ENCODE measurements at places on chromosomes 5 and 9.

- peak; percentile 88 for DNase-seq
Observed at GRCh38 chr9:127224883-127225739, 39.5 kb upstream of the GARNL3 start.

- no peak for DNase-seq
Observed at GRCh38 chr5:99379187-99379586, 450.4 kb upstream of the CHD1 start.

DNA sequence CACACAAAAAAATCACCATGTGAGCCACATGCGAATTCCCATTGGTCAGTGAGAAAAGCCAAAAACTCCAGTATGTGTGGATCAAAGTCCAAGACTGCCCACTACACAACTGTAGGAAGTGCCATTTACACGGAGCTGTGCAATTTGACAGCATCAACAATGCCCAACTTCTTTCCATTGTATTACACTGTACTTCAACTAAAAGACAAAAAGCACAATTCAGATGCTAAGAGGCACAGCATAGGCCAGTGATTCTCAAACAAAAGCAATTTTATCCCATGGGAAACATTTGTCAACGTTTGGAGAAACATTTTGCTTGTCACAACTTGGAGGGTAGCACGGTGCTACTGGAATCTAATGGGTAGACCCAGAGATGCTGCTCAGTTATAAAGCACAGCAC lies 39.8 kb downstream of the IARS1 start:
- DNase-seq, result no peak

GRCh38 chr5:62143268-62144229 lies 162.5 kb upstream of the KIF2A start:
- peak; percentile 45 for DNase-seq

DNA sequence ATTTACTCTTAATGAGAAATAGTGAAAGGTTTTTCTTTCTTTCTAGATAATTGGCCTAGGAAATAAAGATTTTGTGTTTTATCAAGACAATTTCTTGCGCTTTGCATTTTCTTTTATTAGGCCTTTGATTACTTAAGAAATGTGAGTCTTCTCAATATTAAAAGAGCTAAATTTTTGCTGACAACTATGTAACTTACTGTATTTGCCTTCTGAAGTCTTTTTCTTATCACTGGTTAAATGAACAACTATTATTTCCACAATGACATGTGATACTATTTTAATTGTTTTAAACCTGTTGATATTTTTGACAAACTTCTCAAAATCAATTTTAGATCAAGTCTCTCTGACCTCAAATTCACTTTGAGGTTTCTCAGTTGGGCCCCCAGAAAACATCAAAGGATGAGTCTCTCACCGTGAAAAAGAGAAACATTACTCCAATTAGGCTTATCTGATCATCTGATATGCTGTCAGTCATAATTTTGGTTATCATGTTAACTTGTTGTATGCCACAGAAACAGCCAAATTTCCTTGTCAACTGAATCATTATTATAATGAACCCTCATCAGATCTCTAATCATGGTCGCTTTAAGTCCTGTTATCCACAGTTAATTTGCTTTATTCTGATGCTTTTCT lies 48.8 kb downstream of the RAPGEF1 start:
- no peak for DNase-seq

GRCh38 chr5:176788941-176789872 lies 21.2 kb upstream of the UNC5A start:
- no peak for DNase-seq

- DNase-seq, result peak; percentile 83
Observed at GRCh38 chr5:128645581-128645980, 107.5 kb upstream of the FBN2 start.
